NCI-H146 (cell line): ENCODE measurements at places on chromosomes 12 and 14.

DNA sequence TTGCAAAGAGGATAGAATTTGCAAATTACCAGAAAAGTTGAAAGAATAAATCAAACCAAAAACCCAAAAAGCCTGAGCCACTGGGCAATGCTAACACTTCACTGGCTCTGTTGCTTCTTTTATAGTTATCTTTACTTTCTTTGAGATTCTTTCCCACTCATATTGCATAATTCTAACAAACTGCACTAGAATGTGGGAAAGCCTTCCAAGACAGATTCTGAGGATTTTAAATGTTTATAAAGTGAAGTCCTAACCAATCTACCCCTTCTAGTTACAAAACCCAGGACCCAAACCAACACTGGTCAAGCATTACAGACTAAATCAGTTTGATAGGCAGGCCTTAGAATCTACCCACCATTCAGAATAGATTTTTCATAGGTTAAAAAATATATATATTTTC is 150.9 kb downstream of the MED13L start:
- DNase-seq: no peak

GRCh38 chr12:95393191-95393790 is 80.7 kb upstream of the METAP2 start:
- DNase-seq: no peak

DNA sequence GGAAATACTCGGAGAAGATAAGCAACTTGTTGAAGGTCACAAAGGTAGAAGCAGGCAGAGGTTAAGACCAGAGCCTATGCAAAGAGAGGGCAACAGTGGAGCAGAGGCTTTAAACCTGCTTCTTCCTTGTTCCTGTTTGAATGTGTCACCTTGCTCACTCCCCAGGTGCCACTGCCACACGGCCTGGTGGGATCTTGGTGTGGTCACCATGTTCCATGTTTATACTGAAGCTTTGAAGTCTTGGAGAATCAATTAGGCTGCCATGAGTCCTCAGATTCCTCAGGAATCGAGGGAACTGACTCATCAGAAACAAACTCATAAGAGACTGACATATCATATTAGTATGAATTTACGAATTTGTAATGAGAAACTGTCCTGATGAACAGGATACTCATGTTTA is 46.8 kb downstream of the IQSEC3 start:
- no peak for DNase-seq

GRCh38 chr14:34582117-34582680 is 42.7 kb upstream of the EAPP start:
- no peak for DNase-seq

DNA sequence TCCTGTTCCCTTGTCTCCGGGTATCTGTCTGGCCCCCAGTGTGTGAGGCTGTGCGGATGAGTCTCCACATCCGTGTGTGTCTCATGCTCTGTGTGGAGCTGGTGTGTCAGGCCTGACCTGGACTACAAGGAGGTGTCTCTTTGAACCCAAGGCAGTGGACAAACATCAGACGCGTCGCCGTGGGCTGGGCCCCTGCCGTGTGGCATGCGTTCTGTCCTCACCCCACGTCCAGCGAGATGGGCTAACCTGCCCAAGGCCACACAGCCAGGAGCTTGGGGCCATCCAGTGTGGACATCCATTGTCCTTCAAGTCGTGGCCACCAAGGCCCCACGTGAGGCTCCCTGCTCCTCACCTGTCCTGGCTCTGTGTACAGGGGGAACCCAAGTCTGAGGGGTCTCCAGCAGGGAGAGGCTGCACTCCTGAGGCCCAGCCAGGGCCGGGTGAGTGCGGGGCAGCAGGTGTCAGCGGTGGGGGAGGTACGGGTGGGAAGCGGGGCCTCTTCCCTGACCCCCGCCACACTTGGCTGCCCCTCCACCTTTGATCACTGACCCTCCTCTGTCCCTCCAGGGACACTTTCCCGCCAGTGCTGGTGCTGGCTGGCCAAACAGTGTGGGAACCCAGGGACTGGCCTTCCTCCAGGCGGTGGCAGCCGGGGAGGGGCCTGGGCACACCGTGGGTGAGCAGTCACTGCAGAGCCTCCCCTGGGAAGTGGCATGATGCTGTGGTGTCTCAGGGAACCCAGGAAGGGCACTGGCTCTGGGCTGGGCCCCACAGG is 48.5 kb downstream of the CYP46A1 start:
- no peak for DNase-seq

- no peak for DNase-seq
Measured at GRCh38 chr14:75522224-75522982, at the start of gene BATF. Gene BATF (plus strand): TSS chr14:75522469. CDS start chr14:75522683, 214 bp downstream.

DNA sequence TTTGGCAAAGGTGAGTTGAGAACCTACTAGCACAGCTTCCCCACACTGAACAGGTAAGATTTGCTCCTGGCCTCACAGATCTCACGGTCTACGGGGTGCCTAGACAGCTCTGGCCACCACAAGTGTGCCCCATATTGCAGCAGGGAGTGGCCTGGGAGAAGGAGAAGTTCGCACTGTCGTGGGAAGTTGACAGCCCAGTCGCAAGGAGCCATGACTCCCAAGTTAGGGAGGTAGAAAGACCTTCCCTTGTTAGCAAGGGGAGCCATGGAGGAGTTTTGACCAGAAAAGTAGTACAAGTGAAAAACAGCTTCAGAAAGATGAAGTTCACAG is 316.3 kb downstream of the BCL11B start:
- DNase-seq: no peak

- DNase-seq: no peak
Measured at GRCh38 chr12:82144505-82144904, 213.7 kb downstream of the CCDC59 start.
